ENCODE measurements at places on chromosomes 5 and 9. TPM values are rescaled to one million over a fixed set of nuclear protein-coding genes. Genes with fewer than 3 reads are reported as not detected.

Gene IFNA2
- total RNA-seq, result not detected

Gene C7
- total RNA-seq, result 0.83 TPM

Gene HMMR
- 61.5 TPM for total RNA-seq

Gene OR1B1
- not detected for total RNA-seq

Gene OSTF1
- total RNA-seq, result 54.1 TPM

Gene ANXA6
- total RNA-seq, result 716 TPM

All from smooth muscle cell of trachea (primary cell).